Stimulated activated CD8-positive, alpha-beta memory T cell treated with anti-CD3 and anti-CD28 coated beads, Interleukin-7, amount 100 ng/mL, for 1 hour (primary cell): ENCODE measurements at places on chromosomes 3 and 15.

DNA sequence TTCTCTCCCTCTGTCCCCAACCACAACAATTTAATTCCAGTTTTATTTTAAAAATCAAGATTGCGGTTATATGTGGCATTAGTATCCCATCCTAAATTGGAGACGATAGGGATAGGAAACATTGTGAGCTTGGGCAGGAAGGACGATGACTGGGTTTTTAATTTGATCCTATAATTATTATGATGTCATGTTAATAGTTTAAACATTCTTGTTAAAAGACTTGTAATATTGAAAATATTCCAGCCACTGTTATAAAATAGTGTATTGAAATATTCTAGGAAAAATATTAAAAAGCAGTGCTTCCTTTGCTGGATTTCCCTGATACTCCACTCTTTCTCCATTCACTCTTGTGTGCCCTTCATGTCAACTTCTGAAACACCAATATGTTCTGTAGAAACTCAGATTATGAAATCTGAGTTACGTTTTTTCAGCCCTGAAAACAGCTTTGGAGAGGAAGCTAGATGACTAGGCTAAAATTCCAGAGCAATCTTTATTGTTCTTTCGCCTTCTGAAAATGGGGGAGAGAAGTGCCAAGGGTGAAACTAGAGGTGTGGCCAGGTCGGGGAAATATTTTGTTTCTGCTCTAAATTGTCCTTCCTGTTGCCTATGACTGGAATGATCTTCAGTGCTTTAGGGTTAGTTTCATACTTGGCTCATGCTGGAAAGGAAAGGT is 46.1 kb upstream of the MAP3K13 start:
- DNase-seq = no peak

DNA sequence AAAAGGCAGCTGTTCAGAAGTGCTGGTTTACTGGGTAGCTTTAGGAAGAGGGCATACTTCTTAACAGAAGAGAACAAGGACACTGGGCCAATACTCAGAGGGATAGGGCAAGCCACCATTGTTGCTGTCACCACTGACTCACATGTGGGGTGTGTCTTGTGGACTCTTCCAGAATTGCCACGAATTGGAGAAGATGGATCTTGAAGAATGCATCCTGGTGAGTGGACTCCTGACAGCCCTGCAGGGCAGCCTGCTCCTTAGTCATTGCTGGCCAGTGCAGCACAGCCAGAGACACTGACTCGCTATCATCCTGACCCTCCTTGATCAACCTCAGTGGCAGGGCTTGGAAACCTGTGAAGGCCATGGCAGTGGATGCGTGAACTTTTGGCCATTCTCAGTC is 62.3 kb downstream of the UBP1 start:
- no peak for DNase-seq

GRCh38 chr15:69319384-69320375 is 21.0 kb downstream of the PAQR5 start:
- DNase-seq = no peak

DNA sequence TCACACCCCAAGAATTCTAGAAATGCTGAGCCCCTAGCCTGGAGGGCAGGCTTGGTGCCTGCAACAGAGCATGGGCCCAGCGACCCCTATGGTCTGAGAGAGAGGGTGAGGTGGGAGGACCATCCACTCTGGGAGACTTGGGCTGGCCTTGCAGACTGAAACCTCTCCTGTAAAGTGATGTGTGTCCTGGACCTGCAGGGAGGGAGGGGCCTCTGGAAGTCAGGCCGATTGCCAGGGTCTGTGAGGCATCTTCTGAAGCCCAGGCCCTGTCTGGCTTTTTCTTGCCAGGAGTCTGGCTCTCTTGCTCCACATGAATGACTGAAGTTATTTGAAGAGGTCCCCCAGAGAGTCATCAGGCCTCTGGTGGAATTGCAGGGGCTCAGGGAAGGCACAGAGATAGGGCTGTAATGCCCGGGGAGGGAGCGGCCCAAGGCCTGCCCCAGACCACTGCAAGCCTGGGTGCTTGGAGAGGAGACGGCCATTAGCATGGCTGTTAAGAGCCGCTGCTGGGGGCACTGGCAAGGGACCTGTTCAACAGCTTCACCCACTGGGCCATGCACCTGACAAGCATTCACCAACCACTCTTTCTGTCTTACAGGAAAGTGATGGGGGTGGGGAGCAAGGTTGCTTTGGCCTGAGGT is 56.0 kb upstream of the CHRNA7 start:
- DNase-seq = no peak
